ENCODE measurements at places on chromosomes 13 and 19. TPM values are rescaled to one million over a fixed set of nuclear protein-coding genes. Genes with fewer than 3 reads are reported as not detected.

ZNF345 gene
- 10.9 TPM for total RNA-seq

ZNF606 gene
- total RNA-seq: 39.1 TPM

RAB3A gene
- total RNA-seq: 6.7 TPM

ZNF610 gene
- 18.0 TPM for total RNA-seq

LRRC63 gene
- 0.29 TPM for total RNA-seq

GPALPP1 gene
- 18.9 TPM for total RNA-seq

DNA sequence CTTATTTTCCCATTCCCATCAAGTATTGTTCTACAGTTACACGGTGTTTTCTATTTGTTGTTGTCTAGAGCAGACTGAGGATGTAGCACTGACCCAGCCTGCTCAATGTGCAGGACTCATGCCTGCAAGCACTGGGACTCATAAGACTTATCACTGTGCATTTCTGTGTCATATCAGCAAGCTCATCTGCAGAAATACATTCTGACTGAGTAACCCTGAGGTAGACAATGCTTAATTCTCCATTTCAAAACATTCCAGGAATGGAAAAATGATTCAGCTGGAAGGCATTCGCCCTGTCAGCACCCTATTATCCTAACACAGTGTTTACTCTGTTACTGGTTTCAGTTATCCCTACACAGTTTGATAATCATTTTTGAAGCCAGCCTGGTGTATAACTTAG, 2506.4 kb downstream of the PCDH9 start:
- H3K27ac ChIP-seq: no peak overlapping the region
- no peaks in the 10 kb centered on the region for H3K27me3 ChIP-seq
- DNase-seq: no peak
- no peak overlapping the region for H3K4me3 ChIP-seq
- H3K36me3 ChIP-seq: no peaks in the 10 kb centered on the region

DNA sequence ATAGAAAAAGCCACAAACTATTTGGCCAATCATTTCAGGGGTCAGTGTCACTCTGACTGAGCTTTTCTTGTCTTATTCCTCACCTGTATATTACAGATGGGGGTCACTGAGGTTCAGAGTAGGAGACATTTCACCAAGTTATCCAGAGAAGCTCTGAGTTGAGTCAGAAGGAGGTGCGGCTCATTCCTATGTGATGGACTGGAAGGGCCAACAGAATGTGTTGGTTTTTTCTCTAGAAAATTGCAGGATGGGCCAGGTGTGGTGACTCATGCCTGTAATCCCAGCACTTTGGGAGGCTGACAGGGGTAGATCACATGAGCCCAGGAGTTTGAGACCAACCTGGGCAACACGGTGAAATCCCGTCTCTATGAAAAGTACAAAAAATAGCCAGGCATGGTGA, 24.5 kb upstream of the ZNF83 start:
- H3K36me3 ChIP-seq: peaks cover 39% of the 10 kb centered on the region
- DNase-seq: no peak
- H3K27me3 ChIP-seq: no peaks in the 10 kb centered on the region
- H3K27ac ChIP-seq: peak overlapping the region; percentile 34

- H3K27me3 ChIP-seq: no peaks in the 10 kb centered on the region
- H3K36me3 ChIP-seq: peaks cover 32% of the 10 kb centered on the region
- no peak for DNase-seq
Observed at GRCh38 chr19:47644743-47645482, 36.0 kb downstream of the BICRA start.

DNA sequence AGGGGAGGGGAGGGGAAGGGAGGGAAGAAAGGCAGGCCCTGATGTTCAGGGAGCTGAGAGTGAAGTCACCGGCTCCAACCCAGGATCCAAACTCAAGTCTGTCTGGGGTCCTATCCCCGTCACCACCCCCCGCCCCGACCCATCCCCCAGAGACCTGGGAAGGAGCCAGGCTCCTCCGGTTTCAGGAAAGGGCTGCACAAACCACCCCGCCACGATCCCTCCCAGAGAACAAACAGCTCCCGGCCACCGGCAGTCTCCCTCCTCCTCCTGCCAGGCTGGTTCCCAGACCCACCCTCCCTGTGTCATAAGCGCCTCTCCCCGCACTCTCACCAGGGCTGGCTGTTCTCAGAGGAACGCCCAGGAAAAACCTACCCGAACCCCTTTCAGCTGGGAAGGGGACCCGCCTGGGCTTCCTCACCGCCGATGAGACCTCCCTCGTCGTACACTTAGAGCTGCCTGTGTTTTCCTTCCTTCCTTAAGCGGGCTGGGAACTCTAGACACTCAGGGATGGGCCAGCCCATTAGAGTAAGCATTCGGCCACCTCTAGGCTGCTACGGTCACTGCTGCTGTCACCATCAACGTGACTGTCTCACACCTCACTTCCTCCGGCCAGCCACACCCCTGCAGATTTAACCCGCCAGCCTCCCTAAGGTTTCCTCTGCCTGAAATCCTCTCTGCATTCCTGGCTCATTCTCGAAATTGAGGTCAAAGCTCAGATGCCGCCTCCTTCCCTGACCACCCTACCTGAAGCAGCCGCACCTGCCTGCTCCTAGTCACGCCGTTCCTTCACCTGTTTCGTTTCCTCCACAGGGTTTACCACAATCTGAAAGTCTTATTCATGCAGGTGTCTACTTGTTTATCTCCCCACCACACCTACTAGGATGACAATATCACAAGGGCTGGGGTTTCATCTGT, 6.3 kb upstream of the RDH13 start:
- H3K4me1 ChIP-seq: peaks cover 9% of the 10 kb centered on the region
- peak overlapping the region; percentile 99 for H3K27ac ChIP-seq
- peak overlapping the region; percentile 90 for H3K4me3 ChIP-seq
- peaks cover 72% of the 10 kb centered on the region for H3K27me3 ChIP-seq
- DNase-seq: no peak

GRCh38 chr19:3778104-3778867, 6.3 kb upstream of the RAX2 start:
- H3K27me3 ChIP-seq: peaks cover 7% of the 10 kb centered on the region
- DNase-seq: no peak
- H3K36me3 ChIP-seq: no peaks in the 10 kb centered on the region
- no peak overlapping the region for H3K27ac ChIP-seq

DNA sequence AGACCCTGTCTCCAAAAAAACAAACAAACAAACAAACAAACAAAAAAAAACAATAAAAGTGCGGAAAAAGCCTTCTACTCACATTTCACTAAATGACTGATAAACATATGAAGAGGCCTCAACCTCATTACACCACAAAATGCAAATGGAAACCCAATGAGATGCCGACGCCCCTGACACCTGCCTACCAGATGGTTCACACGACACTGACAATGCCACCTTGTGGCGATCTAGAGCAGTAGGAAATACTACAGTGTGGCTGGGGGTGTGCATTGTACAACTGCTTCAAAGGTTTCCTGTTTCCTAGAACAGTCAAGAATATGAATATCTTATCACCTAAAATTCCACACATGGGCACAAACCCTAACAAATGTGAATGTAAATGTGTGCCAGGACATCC, 14.0 kb downstream of the SCGB2B2 start:
- no peaks in the 10 kb centered on the region for H3K4me1 ChIP-seq
- H3K4me3 ChIP-seq: no peak overlapping the region
- no peak overlapping the region for H3K27ac ChIP-seq
- no peaks in the 10 kb centered on the region for H3K36me3 ChIP-seq
- H3K27me3 ChIP-seq: peaks cover 1% of the 10 kb centered on the region

GRCh38 chr13:105994340-105994739, 541.1 kb downstream of the EFNB2 start:
- no peak overlapping the region for H3K27ac ChIP-seq
- no peaks in the 10 kb centered on the region for H3K27me3 ChIP-seq
- H3K4me1 ChIP-seq: peaks cover 28% of the 10 kb centered on the region
- DNase-seq: no peak
- H3K4me3 ChIP-seq: no peak overlapping the region
- H3K36me3 ChIP-seq: peaks cover 8% of the 10 kb centered on the region

DNA sequence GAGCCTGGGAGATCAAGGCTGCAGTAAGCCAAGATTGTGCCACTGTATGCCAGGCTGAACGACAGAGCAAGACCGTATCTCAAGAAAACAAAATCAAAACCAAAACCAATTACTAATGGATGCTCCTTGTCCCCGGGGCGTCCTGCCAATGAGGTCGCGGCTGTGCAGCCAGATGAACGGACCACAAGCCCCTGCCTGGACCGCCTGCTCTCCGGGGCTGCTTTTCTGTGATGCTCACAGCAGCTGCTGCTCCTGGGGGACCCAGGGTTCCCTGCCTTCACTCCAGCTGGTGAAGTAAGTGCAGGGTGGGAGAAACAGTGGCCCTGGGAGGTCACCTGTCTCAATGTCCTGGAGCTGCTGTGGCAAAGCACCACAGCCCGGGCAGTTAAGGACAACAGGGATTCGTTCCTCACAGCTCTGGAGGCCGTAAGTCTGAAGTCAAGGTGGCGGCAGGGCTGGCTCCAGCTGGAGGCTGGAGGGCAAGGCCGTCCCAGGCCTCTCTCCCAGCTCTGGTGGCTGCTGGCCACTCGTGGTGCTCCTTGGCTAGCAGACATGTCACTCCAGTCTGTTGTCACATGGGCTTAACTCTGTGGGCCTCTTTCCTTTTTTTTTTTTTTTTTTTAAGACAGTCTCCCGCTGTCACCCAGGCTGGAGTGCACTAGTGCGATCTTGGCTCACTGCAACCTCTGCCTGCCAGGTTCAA, 10.1 kb downstream of the COPE start:
- DNase-seq: no peak
- no peak overlapping the region for H3K27ac ChIP-seq
- no peak overlapping the region for H3K4me3 ChIP-seq
- H3K36me3 ChIP-seq: peaks cover 7% of the 10 kb centered on the region
- no peaks in the 10 kb centered on the region for H3K4me1 ChIP-seq

- H3K27ac ChIP-seq: peak within 1 kb of the TSS; percentile 82
- H3K4me3 ChIP-seq: peak within 1 kb of the TSS; percentile 86
- no peak for DNase-seq
- H3K4me1 ChIP-seq: peaks cover 7% of the 10 kb centered on the region
Observed at GRCh38 chr13:25171517-25172302, at the start of gene AMER2. Gene AMER2, minus strand, starts transcription at chr13:25172288. Its CDS starts 669 bp downstream, at chr13:25171619.

DNA sequence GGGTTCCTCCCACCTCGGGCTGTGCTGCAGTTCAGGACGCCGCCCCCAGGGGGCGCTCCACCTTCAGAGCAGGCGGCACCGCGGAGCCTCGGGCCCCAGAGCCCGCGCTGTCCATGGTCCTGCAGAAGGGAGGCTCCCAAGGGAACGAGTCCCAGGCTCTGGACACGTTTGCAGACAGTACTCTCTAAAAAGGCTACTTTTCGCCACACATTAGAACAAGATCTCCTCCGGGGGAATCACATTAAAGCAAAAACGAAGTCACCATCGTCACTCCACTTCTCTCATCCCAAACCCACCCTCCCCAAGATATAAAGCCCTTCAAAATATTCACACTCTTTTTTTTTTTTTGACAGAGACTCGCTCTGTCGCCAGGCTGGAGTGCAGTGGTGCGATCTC, 4.6 kb upstream of the SIGLEC10 start:
- H3K4me3 ChIP-seq: no peak overlapping the region
- H3K36me3 ChIP-seq: no peaks in the 10 kb centered on the region
- H3K27ac ChIP-seq: no peak overlapping the region
- peak; percentile 90 for DNase-seq
- H3K4me1 ChIP-seq: no peaks in the 10 kb centered on the region

GRCh38 chr13:113937527-113938180, 36.2 kb downstream of the C13orf46 start:
- no peak overlapping the region for H3K27ac ChIP-seq
- H3K4me1 ChIP-seq: peaks cover 19% of the 10 kb centered on the region
- H3K36me3 ChIP-seq: no peaks in the 10 kb centered on the region
- H3K27me3 ChIP-seq: peaks cover 7% of the 10 kb centered on the region

DNA sequence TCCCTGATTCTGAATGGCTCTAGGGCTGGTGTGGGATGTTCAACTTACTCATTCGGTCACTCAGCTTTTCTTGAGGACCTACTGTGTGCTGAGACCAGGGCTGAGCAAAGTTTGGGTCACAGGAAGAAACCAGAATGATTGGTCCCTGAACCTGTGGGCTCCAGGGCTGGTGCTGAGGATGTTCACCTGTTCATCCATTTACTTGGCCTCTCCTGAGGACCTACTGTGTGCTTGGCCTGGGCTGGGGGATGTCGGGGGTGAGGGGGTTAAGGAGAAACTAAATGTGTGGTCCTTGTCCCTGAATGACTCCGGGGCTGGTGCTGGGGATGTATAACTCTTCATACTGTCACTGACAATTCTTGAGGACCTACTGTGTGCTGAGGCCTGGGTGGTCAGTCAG, 10.3 kb downstream of the ZNF835 start:
- H3K4me1 ChIP-seq: no peaks in the 10 kb centered on the region
- DNase-seq: no peak
- no peak overlapping the region for H3K27ac ChIP-seq
- no peak overlapping the region for H3K4me3 ChIP-seq
- H3K27me3 ChIP-seq: no peaks in the 10 kb centered on the region
- H3K36me3 ChIP-seq: no peaks in the 10 kb centered on the region

DNA sequence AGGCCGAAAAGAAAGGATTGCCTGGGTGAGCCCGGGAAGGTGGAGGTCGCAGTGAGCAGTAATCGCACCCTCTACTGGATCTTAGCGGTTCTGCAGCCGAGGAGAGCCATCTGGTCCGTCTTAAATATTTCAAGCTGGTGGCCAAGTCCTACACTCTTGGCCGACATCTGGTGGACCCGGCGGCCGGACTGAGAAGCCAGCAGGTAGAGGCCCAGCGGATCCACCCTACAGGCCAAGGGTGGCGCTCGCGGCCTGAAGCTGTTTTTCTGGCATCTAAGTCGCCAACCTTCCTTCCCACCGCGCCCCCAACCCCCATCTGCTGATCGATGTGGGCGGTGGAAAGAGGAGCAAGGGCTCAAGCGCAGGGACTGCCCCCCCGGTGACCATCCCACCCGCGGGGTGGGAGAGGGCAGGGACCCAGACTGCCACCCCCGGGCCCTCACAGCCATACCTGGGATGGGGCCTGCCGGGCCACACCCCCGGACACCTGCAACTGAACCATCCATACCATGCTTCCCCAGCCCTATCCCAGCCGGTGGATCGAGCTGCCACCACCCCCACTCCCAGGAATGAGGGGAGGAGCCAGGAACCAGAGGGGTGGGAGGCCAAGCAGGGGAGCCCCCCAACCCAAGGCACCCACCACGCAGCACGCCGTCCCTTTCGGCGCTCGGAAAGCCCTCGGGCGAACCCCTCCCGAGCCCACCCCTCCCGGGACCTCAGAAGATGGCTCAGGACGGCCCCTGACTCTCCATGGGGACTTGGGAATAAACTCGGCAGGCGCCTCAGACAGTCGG, 46.3 kb upstream of the ZNF730 start:
- no peak overlapping the region for H3K27ac ChIP-seq
- H3K27me3 ChIP-seq: no peaks in the 10 kb centered on the region
- DNase-seq: no peak
- no peak overlapping the region for H3K4me3 ChIP-seq

DNA sequence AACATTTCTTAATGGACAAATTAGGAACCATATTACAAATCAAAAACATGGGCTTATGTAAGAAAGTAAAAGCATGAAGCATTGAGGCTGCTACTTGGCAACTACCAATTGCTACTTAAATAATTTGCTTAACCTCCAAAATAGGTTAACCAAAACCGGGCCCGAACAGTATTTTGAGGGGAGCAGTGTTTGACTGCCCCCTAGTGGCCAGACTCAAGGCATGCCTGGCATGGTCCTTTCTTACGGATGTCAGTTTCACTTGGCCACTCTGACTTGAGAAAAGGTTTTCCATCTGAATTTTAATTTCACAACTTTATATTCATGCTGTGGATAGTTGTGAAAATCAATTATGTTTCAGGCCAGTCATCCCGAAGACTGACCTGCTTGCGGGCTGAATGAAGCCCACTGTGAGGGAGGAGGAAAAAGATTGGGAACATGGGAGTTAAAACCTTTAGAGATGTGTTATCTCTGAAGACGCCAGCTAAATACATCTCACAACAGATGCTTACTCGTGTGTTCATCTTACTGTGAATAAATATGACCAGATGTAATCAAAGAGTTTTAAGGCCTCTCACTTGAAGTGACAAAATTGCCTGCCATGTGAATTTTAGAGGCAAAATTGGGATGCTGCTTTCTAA, 2.9 kb downstream of the RXFP2 start:
- no peaks in the 10 kb centered on the region for H3K36me3 ChIP-seq
- H3K4me3 ChIP-seq: no peak overlapping the region
- no peak overlapping the region for H3K27ac ChIP-seq
- H3K4me1 ChIP-seq: peaks cover 3% of the 10 kb centered on the region
- H3K27me3 ChIP-seq: peaks cover 16% of the 10 kb centered on the region
